Prostate gland (tissue), 2 donors: ENCODE measurements at places on chromosomes 5 and 9. TPM values are rescaled to one million over a fixed set of nuclear protein-coding genes. Genes with fewer than 3 reads are reported as not detected.

The LHX3 gene
- total RNA-seq = 1.3 TPM

The FOCAD gene
- 76.1 TPM for total RNA-seq

The GZMA gene
- 0.36 TPM for total RNA-seq

The RPL7A gene
- total RNA-seq = 2,501 TPM

The PPP3R2 gene
- total RNA-seq = not detected

The OLFM1 gene
- 23.3 TPM for total RNA-seq

The ERBIN gene
- total RNA-seq = 68.8 TPM

The FAM174A gene
- total RNA-seq = 41.6 TPM

The KCNMB1 gene
- 5.9 TPM for total RNA-seq

The ZNF189 gene
- total RNA-seq = 31.4 TPM

The ADRB2 gene
- total RNA-seq = 29.0 TPM

The FAM169A gene
- total RNA-seq = 57.9 TPM

The DRD1 gene
- total RNA-seq = 0.77 TPM

The MLANA gene
- not detected for total RNA-seq

The IL13 gene
- 2.3 TPM for total RNA-seq

The TSLP gene
- total RNA-seq = 0.97 TPM

The CAMK4 gene
- total RNA-seq = 6.7 TPM

The TEX10 gene
- 17.3 TPM for total RNA-seq

The CTSL gene
- 90.1 TPM for total RNA-seq

The C9 gene
- total RNA-seq = not detected

The SLF1 gene
- total RNA-seq = 4.6 TPM

The NOXA1 gene
- 17.1 TPM for total RNA-seq

The OTP gene
- total RNA-seq = not detected

The CHSY3 gene
- 0.09 TPM for total RNA-seq

The SH3RF2 gene
- total RNA-seq = 18.2 TPM
